Upper lobe of left lung (tissue), 6 donors: ENCODE measurements at places on chromosomes 2 and 18. TPM values are rescaled to one million over a fixed set of nuclear protein-coding genes. Genes with fewer than 3 reads are reported as not detected.

Gene ALPI
- total RNA-seq = not detected

Gene ABCG8
- total RNA-seq = not detected

Gene EMILIN1
- total RNA-seq = 20.7 TPM

Gene PROM2
- total RNA-seq = 3.5 TPM

Gene RFTN2
- total RNA-seq = 2.3 TPM

GRCh38 chr18:45243340-45244110, 371.8 kb upstream of the SLC14A2 start:
- DNase-seq = no peak

DNA sequence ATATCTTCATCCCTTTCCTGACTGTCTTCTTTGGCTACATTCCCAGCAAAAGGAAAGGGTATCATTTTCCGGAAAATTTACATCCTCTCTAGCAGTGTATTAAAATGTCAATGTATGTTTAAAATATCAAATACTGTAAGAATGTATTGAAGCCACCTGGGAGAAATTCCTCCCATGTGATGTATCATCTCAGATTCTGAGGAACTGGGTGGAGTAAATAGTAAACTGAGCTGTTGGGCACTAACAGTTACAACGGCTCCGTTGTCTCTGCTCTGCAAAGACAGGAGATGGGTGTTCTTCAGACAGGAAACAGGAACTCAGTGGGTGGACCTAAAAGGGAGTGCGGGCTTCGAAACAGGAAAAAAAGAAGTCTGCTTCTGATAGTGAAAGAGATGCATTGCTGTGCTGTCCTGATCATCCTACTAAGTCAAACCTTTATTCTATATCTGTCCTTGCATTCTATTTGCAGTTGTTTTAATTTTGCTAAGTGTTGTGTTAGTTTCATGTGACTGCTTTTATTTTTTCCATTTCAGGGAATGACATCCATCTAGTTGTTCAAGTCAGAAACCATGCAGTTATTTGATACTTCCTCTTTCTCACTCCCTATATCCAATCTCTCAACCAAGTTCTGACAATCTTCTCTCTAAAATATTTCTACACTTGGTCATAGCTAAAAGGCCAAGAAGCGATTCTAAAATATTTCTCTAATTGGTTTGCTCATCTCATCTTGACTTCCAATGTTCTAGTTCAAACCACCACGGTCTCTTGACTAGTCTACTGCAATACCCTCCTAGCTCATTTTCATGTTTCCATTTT, 19.4 kb downstream of the DOK1 start:
- no peak for DNase-seq

DNA sequence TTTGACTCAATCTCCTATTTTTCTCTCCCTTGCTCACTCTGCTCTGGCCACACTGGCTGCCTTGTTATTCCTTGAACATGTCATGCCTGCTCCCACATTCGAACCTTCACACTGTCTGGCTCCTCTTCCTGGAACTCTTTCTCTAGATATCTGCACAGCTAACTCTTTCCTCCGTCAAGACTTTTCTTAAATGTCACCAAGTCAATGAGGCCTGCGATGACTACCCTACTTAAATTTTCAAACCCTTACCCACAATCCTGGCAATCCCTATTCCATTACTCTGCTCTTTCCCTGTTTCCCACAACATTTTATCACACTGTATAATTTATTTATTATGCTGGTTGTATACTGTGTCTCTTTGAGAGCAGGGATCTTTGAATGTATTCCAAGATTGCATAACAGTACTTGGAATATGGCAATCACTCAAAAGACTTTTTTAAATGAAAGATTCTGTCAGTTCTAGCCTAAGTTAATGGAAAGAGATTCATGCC, 206.2 kb downstream of the SRBD1 start:
- no peak for DNase-seq

DNA sequence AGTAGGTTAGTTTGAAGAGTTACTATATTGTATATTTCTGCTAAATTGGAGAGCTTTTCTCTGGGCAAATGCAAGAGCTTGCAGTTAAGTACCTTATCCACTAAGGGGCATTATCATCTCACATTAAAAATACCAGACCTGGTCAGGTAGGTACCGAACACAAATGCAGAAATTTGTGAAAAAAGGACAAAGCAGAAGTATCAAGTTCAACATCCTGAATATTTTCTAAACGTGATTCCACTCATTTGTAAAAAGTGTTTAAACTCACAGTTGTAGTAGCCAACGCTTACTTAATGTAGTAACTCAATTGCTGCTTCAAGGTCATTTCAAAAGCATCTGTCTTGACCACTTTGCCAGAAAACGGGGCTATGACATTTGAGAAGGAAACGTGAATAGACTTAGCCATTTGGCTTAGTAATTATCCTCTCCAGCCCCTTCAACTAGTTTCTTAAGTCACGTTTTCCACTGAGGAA, 52.1 kb downstream of the CYRIA start:
- no peak for DNase-seq

DNA sequence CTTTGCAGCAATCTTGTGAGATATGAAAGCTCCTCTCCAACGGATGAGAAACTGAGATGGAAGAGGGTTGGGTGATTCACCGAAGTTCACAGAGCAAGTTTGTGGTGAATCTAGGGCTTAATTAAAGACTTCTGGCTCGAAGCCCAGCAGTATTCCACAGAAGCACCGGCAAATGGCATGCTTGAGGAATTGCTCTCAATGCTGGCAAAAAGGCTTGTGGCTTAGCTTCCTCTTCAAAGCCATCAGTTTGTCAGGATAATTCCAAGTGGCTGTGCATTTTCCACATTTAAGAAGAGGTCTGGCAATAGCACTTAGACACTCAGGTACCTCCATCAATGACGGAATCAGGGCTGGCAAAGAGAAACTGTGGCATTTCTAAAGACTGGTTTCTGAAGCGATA, 98.7 kb upstream of the SLC66A3 start:
- DNase-seq = no peak

DNA sequence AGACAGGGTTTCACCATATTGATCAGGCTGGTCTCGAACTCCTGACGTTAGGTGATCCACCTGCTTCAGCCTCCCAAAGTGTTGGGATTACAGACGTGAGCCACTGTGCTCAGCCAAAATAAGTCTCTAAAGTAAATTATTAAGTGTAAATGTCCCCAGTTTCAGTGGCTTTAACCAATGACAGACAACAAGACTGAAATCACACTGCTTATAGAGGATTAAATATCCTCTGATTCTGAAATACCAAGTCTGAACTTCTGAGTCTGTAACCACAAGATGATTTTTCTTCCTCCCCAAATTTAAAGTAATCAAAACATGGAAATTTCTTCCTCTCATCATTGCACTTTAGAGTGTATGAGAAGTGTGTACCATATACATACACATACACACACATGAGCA, 16.5 kb upstream of the ANKRD44 start:
- no peak for DNase-seq

- no peak for DNase-seq
Measured at GRCh38 chr2:527581-527980, 149.6 kb downstream of the TMEM18 start.

- no peak for DNase-seq
Measured at GRCh38 chr18:22840606-22841144, 92.5 kb upstream of the RBBP8 start.

DNA sequence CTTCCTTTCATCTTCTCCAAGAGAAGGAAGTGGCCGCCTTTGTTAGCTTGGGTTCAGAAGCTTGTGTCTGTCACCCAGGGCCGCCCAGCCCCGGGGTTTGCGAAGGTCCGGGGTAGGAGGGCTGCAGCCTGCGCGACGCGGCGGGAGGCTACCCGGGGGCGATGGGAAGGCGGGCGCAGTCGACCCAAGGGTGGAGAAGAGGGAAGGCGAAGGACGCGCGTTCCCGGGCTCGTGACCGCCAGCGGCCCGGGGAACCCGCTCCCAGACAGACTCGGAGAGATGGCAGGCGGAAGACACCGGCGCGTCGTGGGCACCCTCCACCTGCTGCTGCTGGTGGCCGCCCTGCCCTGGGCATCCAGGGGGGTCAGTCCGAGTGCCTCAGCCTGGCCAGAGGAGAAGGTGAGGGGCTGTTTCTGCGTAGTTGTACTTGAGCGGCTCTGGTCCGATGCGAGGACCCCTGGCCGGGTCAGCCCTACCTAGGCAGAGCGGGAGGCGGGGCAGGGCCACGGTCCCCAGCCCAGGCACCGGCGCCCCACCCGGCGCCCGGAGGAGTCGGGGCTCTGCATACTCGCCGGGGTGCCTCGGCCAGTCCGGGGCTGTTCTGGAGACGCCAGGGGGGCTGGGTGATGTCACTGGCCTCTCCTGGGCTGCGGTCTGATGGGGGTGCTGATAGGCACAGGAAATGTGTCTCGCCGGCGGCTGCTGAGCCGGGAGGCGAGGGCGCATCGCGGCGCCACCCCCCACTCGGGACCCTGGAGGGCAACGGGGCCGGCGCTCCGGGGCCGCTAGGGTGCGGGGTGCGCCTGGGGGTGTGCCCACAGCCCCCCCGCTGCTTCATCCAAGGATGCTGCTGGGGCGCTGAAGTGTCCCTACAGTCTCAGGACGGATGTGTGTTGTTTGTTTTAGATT, at the start of gene QPCT:
TSS of gene QPCT (plus strand) at position 178 of the 909 bp plus-strand sequence. CDS start at position 280, 102 bp downstream.
- DNase-seq = peak; percentile 69

GRCh38 chr18:11721720-11722119, 32.7 kb downstream of the GNAL start:
- DNase-seq = no peak

DNA sequence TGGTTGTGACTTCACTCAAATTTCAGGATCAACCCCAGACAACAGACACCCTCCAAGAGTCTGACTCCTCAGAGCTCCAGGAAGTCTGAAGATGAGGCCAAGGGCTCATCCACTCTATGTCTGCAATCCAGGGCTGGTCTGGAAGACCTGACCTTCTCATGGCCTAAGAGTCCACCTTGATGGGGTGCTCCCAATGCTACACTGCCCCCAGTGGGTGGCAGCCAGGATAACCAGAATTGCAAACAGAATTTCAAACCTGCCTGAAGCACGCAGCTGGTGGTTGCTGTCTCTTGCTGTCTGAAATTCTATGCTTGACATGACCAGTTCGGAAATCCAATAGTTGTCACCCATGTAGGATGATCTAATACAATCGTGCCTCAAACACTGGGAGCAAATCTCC, 96.0 kb downstream of the UXS1 start:
- no peak for DNase-seq

DNA sequence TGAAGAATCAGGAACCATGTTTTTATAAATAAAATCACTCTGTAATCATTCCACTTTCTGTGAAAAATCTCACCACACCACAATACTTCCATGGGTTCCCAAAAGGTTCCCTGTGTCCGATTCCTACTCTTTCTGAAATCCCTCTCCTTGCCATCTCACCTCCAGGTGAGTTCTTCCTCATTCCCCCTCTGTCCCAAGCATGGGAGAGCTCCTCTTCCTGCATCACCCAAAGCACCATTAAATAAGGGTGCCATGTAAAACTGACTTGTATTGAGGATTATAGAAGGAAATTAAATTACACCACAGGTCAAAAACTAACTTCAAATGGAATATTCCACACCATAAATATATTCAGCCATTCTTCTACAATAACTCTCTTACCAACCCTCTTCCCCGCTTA, 55.8 kb upstream of the ETAA1 start:
- DNase-seq = no peak

GRCh38 chr2:186543561-186544131, 46.2 kb upstream of the ITGAV start:
- no peak for DNase-seq

DNA sequence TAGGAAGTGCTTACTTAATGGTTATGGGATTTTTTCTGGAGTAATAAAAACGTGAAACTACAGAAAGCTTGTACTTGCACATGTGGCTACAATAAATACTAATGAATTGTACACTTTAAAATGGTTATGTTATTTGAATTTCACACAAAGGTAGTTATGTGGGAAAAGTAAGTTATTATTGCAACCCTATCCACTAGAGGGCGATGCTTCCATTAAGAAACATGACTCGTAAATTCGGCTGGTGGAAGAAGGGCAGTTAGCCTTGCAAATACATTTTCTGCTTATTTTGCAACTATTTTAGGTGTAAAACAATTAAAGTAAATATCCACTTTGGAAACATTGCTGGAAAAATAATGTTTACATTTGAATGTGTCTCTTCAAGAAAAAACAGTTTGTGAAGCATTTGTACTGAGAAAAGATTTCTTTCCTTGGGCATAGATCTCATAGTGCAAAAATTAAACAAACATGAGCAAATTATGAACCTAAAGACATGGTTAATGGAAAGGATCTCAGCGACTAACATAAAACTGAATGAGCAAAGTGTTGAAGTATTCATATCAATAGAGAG, 68.1 kb upstream of the CSRNP3 start:
- no peak for DNase-seq

DNA sequence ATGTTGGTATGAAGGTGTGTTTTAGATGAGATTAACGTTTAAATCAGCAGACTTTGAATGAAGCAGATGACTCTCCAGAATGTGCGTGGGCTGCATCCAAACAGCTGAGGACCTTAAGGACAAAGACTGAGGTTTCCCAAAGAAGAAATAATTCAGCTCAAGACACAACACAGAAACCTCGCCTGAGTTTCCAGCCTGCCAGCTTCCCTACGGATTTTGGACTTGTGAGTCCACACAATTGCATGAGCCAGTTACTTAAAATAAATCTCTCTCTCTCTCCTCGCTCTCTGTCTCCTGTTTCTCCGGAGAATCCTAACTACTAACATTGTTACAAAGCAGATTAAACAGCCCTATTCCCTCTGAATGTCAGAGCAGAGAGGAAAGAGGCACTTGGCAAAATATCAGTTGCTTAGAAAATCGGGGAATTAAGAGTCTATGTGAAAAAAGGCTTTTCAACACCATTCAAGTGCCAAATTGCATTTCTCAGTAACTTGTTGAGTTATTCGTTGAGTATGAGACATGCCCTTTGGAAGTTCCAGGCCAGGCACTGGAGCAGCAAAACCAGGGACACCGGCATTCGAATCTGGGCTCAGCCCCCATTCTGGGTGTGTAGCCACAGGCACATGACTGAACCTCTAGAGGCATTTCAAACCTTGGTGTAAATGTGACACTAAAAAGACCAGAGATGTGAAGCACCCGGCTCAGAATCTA, 174.6 kb upstream of the PID1 start:
- peak; percentile 23 for DNase-seq

GRCh38 chr18:53426666-53427184, 797.7 kb downstream of the MBD2 start:
- DNase-seq = no peak

GRCh38 chr18:23260926-23261590, 125.8 kb downstream of the CABLES1 start:
- no peak for DNase-seq

DNA sequence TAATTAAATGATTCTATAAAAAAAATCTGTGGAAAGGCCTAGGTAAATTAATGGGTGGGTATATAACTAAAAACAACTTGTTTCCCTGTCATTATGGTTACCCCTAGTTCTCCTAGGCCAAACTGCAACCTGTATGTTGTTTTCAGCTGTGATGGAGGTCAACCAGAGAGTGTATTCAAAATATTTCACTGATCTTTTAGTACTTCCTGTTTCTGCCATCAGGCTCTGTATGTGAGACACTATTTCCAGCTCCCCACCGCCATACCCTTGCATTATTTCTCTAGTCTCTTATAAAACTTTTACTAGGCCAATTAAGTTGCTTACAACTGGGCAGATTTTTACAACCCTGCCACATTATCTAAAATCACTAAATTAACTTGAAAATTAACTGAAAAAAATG, 21.0 kb upstream of the CDKL4 start:
- no peak for DNase-seq
